ENCODE measurements at places on chromosomes 5 and 9. TPM values are rescaled to one million over a fixed set of nuclear protein-coding genes. Genes with fewer than 3 reads are reported as not detected.

The HACD4 gene
- 5.7 TPM for total RNA-seq

The SOWAHA gene
- not detected for total RNA-seq

The ZBED3 gene
- total RNA-seq = 13.0 TPM

- no peak for DNase-seq
- H3K4me3 ChIP-seq = no peak overlapping the region
- H3K27ac ChIP-seq = no peak overlapping the region
- H3K36me3 ChIP-seq = no peaks in the 10 kb centered on the region
These were observed 163.1 kb downstream of the PAX5 start for GRCh38 chr9:36870960-36871359.

GRCh38 chr9:116541402-116541801 lies 145.7 kb upstream of the TRIM32 start:
- no peaks in the 10 kb centered on the region for H3K4me1 ChIP-seq
- H3K27ac ChIP-seq = no peak overlapping the region
- H3K4me3 ChIP-seq = no peak overlapping the region
- no peak for DNase-seq
- H3K27me3 ChIP-seq = no peaks in the 10 kb centered on the region

DNA sequence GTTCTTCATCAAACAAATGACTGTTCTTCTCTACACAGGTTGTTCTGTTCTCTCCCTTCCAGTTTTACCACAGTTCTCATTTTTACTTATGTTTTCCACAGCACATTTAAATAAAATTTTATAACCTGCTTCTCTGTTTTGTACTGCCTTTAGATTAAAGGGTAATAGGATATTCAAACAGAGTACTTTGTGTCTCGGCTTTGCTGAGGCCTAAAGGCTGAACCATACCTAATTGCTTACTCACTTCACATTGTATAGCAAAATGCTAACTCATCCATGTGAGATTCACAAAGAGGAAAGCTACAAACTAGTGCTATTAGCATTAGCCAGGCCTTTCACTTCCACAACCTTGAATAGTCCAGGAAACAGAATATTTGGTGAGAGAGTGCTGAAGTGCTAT lies 200.3 kb downstream of the TRPM3 start:
- no peak overlapping the region for H3K27ac ChIP-seq
- no peak for DNase-seq
- H3K36me3 ChIP-seq = no peaks in the 10 kb centered on the region
- no peaks in the 10 kb centered on the region for H3K4me1 ChIP-seq
- peaks cover 1% of the 10 kb centered on the region for H3K27me3 ChIP-seq

All from endothelial cell (in vitro differentiated cells).